Stimulated activated CD4-positive, alpha-beta T cell treated with anti-CD3 and anti-CD28 coated beads, Interleukin-4, amount 100 ng/mL, for 48 hours (primary cell): ENCODE measurements at places on chromosomes 11 and 22.
A peak's percentile ranks its signal among the peaks of the same experiment; 100 is the strongest.

DNA sequence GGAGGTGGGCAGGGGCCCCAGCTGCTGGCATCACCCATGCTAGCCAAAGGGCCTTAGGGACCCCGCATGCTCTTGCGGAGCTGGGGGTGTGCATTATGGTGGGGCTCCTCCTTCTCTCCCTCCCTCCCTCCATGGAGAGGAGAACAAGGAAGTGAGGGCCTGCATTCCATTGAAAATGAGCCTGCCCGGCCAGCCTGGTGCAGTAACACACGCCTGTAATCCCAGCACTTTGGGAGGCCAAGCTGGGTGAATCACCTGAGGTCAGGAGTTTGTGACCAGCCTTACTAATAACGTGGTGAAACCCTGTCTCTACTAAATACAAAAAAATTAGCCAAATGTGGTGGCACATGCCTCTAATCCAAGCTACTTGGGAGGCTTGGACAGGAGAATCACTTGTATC is 22.4 kb downstream of the SNAP29 start:
- no peak for DNase-seq

GRCh38 chr11:126624506-126624905 is 269.0 kb downstream of the ST3GAL4 start:
- no peak for DNase-seq

DNA sequence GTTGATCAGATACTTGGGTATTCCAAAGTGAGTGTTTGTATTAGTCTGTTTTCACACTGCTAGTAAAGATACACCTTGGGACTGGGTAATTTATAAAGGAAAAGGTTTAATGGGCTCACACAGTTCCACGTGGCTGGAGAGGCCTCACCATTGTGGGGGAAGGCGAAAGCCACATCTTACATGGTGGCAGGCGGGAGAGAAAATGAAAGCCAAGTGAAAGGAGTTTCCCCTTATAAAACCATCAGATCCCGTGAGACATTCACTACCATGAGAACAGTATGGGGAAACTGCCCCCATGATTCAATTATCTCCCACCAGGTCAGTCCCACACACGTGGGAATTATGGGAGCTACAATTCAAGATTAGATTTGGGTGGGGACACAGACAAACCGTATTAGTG is 7.0 kb downstream of the TIMM10B start:
- DNase-seq, result no peak

DNA sequence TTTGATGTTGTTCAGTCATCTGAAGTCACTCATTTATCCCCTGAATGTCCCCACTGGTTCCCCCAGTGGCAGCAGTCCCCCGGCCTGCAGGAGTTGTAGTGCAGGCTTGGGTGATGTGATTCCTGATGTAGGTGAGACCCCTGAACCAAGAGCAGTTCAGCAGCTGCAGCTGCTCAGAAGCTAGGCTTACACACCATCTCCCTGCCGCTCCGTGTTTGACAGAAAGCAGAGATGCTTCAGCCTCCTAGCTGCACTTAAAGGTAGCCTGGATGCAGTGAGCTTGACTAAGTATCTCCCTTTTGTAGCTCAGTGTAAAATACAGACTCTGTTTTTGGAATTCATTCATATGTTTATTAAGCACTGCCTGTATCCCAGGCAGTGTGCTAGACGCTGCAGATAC is 47.3 kb downstream of the C22orf31 start:
- DNase-seq, result no peak

GRCh38 chr11:92890846-92891245 is 78.6 kb upstream of the MTNR1B start:
- no peak for DNase-seq

DNA sequence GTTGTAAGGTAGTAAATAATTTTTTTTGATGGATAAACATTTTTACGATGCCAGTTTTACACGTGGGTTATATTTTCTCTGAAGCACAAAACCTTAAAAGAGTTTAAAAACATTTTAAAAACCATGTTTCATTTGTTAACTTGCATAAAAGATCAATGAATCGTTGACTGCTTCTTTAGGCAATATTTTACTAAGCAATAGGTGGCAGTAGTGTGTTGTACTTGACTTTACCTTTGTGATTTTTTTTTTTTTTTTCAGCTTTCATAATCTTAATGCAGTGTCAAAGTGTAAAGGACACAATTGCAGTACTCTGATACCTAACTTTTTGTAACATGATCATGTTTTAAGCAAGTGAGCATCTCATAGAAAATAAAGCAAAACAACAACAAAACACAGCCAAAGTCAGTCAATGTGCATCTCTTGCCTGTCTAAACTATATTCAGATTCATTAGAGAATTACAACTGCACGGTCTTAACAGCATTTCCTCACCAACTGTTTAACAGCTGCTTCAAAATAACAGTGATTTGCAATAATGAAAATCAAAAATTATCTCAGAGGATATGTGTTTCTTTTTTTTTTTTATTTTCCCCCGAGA is 27.7 kb downstream of the DNAJC24 start:
- no peak for DNase-seq

GRCh38 chr22:40621309-40622151 is 15.0 kb downstream of the MRTFA start:
- no peak for DNase-seq

DNA sequence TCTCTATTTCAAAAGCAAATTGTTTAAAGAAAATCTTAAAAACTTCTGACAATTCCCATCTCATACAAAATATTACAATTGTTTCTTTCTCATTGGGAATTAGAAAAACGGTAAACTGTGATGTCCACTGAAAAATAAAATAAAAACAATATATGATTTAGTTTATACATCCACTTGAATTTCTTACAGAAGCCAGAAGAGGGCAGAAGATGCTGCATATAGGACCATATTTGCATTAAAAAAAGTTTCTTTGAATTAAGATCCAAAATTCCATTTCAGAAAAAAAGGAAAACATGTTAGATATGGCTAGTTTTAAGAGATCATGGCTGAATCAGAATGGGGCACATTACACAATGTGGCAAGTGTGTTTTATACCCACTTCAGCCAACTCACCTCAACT is 39.3 kb upstream of the LRRC4C start:
- no peak for DNase-seq

DNA sequence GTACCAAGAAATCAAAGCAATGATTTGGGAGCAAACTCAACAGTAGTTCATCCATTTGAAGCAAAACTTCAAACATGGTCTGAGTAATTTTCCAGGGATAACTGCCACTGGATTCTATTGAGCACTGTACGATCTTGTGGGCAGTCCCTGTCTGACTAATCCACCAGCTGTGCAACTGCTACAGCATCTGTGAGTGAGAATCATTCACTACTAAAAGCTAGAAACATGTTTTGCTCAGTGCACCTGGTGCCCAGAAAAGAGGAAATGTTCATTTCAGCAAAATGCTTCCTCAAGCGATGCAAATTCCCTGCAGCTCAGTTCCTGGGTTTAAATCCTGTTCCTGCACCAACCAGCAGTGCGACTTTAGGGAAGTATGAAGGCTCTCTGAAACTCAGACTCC is 1077.9 kb downstream of the DLG2 start:
- no peak for DNase-seq

- no peak for DNase-seq
Measured at GRCh38 chr11:74462631-74463030, 4.7 kb downstream of the KCNE3 start.

DNA sequence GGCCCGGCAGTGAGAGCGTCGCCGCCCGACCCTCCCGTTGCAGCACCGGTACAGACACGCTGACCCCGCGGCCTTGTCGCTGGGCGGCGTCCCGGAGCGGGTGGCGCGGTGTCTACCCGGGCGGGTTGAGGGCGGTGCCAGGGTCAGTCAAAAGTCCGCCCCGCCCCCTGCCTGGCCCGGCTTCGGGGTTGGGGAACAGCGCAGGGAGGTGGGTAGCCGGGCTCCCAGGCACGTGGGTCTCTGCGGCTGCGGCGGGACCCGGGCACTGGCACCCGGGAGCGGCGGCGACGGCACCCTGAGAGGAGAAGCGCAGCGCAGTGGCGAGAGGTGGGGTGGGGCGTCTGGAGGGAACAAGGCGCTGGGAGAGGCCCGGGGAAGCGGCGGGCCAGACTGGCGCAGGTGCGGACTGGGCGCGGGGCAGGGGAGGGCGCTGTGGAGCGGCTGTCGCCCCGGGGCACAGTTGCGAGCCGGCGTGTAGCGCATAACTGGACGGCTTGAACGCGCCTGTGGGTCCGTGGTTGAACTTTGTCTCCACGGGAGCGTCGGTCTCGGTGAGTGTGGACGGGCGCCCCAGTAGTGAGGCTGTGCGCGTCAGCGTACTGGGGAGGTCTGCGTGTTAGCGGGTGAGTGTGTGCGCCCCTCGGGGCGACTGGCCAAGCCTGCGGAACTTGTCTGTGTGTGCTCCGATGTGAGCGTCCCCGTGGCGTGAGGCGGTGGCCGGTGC is at the start of gene P2RY2:
Gene P2RY2, plus strand, starts transcription at position 176 of the 724 bp plus-strand sequence. CDS start 15,879 bp downstream, outside the sequence.
- peak; percentile 38 for DNase-seq

GRCh38 chr11:1706634-1707400 is 9.8 kb downstream of the KRTAP5-6 start:
- no peak for DNase-seq

DNA sequence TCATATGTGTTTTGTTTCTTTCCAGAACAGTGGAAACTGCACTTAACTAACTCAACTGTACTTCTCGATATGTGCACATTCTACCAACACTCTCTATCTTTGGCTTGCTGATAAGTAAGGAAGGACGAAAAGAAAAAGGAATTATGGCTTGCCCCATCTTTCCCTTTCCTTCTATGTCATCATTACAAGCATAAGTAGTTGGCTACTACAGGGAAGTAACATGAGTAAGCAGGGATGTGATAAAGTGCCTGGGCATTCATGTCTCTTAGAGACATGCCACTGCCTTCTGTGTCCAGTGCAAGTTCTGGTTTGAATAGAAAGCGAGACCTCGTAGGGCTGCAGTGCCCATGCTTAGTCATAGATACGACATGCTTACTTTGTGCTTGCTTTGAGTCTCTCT is 342.5 kb downstream of the ETS1 start:
- DNase-seq, result no peak

DNA sequence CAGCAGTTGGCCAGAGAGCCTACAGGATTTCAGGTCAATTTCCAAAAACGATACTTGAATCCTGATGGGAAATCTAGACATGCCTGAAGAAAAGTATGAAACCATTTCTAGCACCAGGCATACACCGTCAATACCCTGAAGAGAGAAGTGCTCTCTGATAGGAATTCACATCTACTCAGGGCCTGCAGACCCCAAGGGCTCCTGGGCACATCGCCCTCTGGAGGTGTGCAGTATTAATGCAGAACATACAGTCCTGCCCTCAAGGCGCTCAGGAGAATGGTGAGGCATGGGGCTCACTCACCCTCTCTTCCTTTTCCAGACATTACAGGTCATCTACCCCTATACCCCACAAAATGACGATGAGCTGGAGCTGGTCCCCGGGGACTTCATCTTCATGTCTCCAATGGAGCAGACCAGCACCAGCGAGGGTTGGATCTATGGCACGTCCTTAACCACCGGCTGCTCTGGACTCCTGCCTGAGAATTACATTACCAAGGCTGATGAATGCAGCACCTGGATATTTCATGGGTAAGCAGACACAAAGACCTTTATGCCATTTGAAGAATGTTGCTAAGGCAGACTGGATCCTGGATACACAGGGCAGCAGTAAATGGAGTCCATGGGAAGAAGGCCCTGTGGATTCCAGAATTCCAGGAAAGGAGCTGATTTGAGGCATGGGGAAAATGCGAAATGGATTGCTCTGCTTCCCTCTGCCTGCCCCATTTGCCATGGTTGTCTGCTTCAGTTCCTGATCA is 49.3 kb upstream of the CRTAM start:
- DNase-seq, result no peak

DNA sequence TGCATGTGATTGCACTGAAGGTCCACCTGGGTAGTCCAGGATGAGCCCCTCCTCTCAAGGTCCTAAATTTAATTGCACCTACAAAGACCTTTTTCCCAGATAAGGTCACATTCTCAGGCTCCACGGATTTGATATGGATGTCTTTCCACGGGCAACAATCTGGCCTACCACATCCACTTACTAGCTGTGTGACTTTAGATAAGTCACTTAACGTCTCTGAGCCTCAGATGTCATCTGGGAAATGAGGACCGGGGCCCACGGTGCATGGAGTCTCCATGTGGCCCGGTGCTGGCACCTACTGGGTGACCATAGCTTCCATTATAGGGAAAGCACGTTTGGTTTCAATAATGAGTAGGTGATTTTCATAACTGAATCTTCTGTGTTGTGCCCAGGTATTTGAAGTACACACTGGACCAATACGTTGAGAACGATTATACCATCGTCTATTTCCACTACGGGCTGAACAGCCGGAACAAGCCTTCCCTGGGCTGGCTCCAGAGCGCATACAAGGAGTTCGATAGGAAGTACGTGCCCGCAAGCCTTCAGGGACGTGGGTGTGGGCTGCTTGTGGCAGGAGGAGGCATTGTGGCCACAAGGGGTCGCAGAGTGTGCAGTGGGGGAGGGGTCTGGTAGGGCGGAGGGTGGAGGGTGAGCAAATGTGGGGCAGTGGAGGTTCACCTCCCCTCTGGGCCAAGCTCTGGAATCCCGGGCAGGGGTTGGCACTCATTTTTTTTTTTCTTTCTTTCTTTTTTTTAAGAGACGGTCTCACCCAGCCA is 55.7 kb downstream of the ARHGAP8 start:
- no peak for DNase-seq

DNA sequence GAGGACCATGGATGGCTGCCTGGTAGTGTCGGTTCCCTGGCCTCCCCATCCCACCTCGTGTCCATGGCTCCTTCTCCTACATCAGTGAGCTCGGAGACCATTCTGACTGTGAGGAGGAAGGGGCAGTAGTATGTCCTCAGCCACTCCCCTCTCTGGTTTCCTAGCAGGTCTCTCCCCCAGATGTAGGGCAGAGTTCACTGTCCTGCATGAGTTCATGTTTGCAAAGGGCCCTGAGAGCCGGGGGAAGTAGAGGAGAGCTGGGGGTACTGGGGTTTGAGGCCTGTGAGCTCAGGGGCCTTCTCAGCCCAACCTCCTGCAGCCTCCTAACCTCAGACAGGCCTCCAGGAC is 18.4 kb upstream of the ST3GAL4 start:
- DNase-seq, result no peak

DNA sequence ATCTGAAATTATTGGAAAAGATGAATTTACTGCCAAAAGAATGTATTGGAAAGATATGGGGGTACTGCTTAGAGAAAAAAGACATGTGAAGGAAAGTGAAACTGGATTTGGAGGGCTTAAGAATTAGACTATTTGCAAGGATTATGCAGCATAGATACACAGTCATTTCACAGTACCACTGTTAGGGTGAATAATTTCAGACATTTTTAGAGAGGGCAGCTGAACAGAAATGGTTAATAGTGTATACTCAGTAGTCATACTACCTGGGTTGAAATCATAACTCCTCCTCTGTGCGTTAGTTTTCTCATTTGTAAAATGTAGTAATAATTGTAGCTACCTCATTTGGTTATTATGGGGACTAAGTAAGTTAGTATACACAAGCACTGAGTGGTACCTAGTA is 33.0 kb downstream of the GAS2 start:
- no peak for DNase-seq

- DNase-seq, result no peak
Measured at GRCh38 chr11:103923451-103923931, 112.9 kb upstream of the DDI1 start.
